Epithelial cell of prostate (primary cell): ENCODE measurements at places on chromosomes 12 and 14.

GRCh38 chr14:53545217-53545616 is 392.1 kb upstream of the DDHD1 start:
- no peak for DNase-seq

DNA sequence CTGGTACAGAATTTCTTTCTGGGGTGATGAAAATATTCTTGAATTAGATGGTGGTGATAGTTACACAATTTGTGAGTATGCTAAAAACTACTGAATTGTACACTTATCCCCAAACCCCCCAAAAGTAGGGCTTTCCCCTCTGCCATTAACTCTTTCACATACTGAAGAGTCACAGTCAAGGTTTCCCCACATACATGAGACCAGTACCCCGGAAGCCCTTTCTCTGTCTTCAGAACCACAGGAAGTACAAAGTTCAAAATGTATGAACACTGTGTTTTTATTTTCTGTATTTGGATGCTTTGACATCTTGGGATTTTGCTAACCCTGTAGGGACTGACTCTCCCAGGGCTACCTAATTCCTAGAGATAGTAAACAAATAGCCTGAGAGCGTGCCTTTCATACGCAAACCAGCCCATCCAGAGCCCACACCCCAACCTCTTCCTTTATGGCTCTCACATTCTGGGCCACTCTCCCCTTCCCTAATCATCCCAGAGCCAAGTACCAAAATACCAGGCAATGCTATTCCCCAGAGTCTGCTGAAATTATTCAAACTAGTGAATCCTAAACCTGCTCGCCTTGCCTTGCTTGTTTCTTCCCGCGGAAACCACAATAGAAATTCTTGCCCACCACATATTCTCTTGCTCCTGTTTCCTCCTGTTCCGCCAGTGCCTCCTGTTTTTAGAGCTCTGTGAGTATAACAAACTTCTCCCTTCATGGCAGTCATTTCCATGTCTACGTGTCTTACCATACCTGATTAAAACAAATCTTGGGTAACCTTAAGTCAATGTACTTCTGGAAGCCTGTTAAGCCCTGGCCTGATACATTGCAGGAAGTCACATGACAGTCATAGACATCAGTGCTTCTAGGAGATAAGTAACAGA is 524.8 kb downstream of the FUT8 start:
- DNase-seq: no peak

DNA sequence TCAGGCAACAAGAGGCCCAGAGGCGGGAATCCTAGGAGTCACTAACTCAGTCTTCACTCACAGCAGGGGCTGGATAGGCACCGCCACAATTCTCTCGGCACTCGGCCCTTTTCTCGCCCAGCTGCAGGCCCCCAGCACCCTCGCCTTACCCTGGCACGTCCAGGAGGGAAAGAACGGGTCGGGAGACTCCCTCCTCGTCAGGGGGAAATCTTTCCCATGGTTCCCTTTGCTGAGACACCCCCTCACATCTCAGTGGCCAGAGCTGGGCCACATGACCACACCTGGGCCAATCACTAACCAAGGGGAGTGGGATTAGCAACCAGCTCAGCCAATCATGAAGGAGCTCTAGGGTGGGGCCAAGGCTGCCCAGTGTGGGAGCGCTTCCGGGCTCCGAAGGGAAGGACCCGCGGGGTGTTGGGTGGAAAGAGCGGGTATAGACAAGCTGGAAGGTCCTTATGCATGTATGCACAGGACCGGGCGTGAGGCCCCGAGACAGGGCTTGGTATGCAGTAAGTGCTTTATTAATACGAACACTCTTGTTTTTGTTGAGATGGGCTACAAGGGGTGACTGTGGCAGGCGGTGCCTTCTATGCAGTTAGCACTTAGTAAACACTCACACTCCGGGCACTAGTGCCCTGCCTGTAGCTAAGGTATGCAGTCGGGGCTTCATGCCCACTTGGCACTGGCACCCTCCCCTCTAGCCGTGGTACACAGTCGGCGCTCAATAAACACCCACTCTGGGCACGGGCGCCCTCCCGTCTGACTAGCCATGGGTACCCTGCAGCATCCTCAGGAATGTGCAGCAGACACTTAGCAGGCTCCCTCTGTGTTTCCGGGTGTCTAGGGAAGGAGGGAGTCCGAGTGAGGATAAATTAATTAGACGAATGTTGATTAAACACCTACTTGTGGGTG is 40.3 kb downstream of the ADGRD1 start:
- no peak for DNase-seq

GRCh38 chr12:54251667-54252284 is 28.1 kb downstream of the CBX5 start:
- DNase-seq: no peak

- DNase-seq: no peak
These were observed 470.9 kb downstream of the VRK1 start for GRCh38 chr14:97268097-97268496.

- no peak for DNase-seq
These were observed 76.7 kb upstream of the SLC8A3 start for GRCh38 chr14:70265422-70265821.

DNA sequence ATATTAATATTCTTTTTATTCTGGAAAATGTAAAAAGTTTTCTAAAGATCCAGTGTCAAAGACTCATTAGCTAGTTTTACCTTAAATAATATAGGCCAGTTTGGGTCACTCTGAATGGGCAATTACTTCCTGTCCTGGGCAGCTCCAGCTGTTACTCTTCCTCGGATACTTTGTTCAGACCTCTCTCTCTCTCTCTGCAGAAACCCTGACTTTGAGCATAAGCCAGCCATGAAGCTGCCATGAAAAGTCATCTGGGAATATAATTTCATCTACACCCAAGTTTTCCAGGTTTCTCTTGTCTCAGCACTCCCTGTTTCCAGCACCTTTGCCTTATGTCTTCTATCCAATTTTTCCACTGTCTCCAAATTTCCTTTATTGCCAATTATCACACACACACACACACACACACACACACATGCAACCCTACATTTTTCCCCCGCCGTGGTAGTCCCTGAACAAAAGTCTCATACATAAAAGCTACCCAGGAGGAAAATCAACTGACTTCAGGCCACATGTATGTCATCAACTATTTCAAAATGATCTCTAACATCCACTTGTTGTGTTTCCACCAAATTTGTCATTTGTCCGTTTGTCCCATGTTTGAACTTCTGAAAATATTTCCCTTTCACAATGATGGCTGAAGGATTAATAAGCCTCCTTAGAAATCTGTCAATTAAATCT is 318.1 kb downstream of the SSPN start:
- DNase-seq: no peak

DNA sequence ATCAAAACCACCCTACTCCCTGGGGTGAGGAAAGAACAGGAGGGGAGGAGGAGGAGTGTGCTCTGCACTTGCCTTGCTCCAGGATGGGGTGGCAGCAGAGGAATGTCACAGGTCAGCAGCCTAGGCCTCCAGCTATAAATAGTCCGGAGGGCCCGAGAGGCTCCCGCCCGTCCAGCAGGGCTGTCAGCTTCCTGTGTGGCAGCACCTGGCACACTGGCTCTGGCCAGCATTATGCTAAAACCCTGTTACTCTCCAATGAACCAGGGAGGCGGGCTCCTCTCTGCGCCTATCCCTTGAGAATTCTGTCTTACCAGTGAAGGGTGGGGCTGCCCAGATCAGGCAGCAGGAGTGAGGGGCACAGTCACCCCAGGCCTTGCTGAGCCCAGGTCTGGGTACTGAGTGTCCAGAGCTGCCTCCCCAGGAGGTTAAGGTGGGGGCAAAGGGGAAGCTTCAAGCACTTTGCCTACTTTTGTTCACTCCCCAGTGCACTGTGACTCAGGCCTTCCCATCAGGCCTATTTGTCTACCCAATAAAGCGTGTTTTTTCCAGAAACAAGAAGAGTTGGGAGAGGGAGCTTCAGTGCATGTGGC is 1.2 kb upstream of the COX14 start:
- DNase-seq: no peak

DNA sequence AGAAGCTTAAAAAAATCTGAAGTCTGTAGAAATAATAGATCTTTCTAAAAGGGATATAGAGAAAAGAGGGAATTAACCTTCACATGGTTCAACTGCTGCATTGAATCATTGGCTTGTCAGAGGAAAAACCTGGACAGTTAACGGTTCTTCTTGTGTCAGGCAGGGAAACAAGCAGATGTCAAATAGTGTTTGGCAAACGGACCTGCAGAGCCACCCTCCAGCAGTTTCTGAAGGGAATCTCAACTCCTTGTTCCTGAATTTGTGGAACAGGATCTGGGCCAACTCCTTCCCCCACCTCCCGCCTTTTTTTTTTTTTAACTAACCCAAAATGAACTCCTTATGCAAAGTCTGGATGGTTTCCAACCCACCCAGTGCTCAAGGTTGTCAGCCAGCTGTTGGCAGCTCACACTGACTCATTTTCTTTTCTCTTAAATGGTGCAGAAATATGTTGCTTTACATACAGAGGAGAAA is 187.3 kb downstream of the CAND1 start:
- DNase-seq: no peak

GRCh38 chr12:80053051-80053790 is 46.1 kb upstream of the OTOGL start:
- DNase-seq: no peak

DNA sequence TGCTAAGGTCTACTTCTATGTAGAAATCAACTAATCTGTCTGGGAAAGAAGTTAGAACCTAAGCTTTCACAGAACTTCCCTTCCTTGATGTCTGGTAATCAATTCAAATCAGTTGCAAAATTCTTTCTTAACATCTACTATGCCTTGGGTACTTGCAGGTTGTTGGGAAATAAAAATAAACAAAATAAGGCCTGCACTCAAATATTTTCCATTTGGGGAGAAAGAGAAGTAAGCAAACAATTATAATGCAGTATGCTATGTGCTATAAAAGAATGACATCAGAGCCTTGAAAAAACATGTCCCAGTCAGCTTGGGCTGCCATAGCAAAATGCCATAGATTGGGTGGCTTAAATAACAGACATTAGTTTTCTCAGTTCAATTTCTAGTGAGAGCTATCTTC is 425.9 kb upstream of the DCN start:
- DNase-seq: no peak

DNA sequence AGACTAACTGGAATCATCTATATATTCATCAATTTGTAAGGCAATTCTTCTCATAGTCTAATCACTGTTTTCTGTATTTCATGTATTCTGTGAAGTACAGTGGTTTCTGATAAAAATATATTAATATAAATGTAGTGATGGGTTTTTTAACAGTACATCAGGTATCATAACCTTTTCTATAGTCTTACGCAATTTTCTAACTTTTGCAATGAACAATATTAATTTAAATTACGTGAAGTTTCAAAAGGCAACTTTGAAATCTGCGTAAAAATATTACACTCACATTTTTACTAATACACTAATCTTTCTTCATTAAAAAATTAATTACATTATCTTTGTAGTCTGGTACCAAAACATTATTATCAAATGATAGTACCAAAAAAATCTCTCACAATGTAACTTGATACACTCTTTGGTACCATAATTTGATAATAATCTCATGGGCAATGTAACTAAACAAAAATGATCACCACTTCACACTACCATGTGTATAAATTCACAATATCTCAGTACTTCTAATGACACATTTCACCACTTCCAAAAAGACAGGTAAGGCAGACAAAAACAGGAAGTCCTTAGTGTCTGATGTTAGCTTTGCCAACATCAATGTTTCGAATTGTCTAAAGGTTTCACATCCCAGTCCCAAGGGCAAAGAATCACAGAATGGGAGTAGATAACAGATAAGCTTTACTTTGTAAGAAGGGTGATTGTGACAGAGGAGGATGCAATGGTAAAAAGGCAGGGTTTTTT is 8.7 kb downstream of the DNAI7 start:
- DNase-seq: no peak

GRCh38 chr14:67389275-67389674 is 22.7 kb downstream of the PLEK2 start:
- DNase-seq: no peak

DNA sequence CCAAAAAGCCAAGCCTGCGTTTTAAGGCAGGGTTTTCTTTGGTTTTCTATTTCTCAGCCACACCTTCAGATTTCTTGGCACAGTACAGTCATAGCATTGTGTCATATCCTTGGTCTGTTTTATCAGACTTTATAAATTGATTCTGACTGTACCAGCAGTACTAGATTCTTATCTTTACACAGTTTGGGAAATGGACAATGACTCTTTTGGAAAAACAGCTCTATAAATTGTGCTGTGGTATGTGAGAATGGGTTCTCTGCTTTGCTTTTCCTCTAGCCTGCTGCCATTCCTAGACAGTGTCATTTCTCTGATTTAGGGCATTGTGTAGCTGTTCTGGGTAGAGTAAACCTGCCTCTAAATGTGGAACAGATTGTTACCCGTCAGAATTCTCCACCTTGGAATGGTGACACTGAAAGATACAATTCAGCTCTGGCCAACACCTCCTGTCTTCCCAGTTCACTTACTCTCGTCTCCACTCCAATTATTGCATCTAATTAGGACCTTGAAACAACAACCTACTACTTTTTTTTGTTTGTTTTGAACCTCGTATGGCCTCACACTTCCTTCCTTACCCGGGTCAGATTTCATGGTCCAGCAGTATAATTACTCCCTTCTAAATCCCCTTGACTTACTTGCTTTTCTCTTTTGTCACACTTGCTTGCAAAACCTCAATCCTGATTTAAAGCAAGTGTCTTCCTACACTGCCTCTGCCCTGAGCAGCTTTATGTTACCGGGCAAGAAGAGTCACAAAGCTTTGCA is 226.3 kb downstream of the ERC1 start:
- peak; percentile 64 for DNase-seq

DNA sequence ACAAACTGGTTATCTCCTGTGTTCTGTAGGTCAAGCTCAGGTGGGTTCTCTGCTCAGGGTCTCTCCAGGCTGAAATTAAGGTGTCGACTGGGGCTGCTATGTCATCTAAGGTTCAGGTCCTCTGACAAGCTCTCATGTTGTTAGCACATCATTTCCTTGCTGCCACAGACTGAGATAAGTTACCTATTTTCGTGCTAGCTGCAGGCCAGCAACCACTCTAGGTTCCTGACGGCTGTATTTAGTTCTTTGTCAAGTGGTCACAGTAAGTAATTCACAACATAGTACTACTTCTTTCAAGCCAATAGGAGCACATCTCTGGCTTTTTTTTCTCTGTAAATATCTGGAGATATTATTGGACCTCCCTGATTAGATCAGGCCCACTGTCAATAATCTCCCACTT is 169.3 kb upstream of the CAND1 start:
- DNase-seq: no peak

DNA sequence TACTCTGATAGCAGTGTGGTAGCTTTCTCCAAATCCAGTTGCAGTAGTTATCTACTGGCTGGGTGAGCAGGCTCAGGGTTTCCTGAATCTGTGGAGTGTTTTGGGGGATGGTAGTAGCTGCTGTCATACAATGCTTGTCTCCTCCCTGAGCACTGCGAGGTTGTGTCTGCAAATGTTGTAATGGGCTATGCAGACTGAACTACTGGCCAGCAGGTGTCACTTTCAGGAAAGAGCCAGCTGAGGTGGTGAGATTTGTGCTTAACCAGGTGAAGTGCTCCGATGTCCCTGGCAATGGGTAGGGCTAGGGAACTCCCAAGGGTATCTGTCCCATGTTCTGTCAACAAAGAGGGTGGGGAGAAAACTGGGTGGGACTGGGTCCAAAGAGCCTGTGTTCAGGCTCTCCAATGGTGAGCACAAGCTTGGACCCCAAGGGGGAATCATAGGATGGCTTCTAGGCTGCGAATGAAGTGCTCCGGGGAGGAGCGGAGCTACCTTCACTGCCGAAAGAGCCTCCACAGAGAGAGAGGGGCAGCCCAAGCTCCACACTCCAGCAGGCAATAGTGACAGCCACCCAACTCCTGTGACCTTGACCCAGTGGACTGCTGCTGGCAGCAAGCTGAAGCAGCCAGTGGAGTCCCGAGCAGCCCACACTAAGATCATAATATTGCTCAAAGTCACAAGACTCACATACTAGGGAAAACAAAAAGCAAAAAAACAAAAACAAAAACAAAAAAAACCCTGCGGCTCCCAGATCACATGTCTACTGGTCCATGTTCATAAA is 1324.0 kb upstream of the USP15 start:
- DNase-seq: no peak

- DNase-seq: no peak
These were observed 5.8 kb downstream of the KTN1 start for GRCh38 chr14:55585854-55586253.
